ENCODE measurements at places on chromosomes 1 and 21.

DNA sequence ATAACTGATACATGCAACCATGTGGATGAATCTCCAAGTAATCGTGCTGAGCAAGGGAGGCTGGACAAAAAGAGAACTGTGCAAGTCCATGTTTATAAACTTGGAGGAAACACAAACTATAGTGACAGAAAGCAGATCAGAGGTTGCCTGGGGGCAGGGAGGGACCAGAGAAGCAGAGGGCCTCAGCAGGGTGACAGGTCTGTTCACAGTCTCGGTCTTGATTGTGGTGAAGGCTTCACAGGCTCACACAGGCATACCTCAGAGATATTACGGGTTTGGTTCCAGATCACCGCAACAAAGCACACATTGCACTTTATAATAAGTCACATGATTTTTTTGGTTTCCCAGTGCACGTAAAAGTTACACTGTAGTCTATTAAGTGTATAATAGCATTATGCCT lies 28.5 kb downstream of the ACOT7 start:
- peak; percentile 82 for ATAC-seq

DNA sequence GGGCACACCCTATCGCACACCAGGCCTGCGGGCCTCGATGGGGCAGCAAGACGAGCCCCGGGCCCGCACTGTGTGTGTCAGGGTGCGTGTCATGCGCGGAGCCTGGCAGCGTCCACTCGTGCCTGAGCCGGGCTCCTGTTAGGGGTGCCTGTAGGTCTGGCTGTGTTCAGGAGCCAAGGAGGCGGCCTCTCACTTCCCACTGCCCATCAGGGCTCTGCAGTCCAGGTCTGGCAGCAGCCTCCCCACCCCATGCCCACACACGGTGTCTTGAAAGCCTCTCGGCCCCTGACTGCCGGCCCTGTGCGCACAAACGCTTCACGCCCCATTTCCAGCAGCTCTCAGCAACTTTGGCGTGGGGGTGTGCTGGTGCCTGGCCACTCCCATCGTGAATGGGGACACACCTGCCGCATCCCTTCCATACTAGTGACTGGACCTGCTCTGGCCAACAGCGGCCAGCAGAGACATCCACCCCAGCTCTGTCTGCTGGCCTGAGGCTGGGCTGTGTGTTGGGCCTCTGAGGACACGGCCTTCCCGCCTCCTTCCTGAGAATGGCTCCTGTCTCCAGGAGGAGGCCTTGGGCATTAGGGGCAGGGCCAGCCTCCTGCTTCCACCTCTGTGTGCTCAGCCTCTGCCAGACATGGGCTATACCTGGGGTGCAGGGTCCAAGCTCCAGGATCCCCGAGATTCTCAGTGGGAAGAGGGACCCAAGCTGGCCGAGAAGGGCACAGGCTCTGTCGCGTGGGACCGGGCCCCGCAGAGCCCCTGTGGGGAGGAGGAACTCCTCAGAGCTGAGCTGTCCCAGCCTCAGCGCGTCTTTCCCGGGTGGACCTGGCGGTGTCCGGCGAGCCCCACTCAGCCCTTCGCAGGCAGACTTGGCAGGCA lies 41.8 kb upstream of the ACTRT2 start:
- ATAC-seq: no peak

GRCh38 chr1:24707687-24708086 lies 37.6 kb upstream of the CLIC4 start:
- ATAC-seq: no peak

GRCh38 chr1:195733826-195734225 lies 874.4 kb downstream of the KCNT2 start:
- ATAC-seq: no peak

GRCh38 chr1:84571150-84571535 lies 3.1 kb downstream of the CTBS start:
- ATAC-seq: no peak

DNA sequence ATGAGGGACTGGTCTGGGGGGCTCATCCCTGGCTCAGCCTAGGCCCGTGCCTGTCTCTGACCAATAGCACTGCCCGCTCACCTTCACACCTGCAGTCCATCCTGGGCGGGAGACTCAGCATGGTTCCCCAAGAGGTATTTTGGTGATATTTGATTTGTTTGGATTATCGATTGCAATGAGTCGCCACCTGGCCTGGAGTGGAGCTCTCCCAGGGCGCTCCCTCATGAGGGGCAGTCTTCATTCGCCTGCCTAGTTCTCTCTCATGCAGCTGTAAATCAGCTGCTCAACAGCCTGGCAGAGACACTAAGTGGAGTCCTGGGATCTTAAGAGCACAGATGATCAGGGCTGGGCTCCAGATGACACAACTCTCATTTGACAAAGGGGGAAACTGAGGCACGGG lies 90.1 kb upstream of the ACTL8 start:
- no peak for ATAC-seq

DNA sequence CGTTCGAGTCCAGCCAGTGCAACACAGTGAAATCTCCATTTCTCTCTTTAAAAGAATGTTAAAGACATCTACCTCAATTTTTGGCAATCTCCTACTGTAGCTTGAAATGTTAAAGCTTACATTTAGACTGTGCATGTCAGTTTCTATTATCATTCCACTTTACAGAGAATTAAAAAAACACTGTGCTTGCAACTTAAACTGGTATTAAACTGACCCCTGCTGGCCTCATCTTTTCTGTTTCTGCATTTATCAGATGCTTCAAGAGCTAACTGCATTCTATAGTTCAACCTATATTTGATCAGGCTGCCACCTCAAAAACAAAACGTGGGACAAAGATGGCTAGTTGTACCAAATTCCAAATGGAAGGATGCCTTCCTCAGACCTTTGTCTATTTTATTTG lies 226.5 kb downstream of the SMYD3 start:
- no peak for ATAC-seq

- ATAC-seq: no peak
Observed at GRCh38 chr1:205767248-205767647, 8.0 kb downstream of the RAB29 start.

DNA sequence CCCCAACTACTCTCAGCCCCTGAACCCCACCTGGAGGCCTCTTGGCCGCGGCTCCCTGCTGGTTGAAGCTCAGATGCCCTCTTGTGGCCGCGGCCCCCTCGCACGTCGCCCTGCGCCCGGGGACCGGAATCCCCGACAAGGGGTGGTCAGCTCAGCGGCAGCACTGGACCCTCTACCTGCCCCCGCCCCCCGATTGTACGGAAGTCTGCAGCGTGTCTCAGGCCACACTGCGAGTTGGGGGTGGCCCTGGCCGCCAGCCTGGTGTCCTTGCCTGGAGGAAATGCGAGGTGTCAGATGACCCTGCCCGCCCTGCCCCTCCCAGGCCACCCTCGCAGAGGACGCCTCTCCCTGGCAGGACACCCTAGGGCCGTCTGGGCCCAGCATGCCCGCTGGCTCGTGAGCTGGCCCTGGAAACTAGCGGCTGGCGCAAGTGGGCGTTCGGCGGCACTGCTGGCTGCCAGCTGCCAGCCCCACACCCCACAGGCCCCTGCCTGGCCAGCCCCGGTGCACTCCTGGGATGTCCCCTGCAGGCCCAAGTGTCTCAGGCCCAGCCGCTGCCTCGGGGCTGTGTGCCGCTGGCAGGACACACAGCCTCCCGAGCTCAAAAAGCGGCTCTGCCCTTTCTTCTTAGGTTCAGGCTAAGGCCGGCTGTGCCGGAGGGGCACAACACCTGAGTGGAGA lies 60.8 kb downstream of the EDN2 start:
- ATAC-seq: no peak

DNA sequence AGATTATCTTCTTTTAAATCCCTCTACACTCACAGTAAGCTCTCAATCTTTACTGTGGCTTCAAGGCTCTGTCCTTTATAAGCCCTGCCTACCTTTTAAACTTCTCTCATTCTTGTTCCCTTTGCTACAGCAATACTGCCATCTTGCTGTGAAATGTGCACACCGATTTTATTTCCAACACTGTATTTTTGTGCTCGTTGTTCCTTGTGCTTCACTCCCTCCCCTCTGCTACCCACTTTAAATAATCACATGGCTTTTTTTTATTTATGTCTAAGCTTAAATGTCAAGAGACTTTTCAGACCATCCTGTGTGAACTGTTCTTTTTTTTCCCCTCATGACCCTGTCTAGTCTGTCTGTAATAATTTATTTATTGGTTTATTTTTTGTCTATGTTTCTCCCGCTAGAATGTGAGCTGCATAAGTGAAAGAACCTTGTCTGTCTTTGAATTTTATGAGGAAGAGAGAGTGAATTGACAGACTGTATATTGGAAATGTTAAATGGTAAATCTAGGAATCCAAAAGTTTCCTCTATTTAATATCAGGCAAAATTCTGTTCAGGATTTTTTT lies 45.7 kb downstream of the ABCD3 start:
- no peak for ATAC-seq

DNA sequence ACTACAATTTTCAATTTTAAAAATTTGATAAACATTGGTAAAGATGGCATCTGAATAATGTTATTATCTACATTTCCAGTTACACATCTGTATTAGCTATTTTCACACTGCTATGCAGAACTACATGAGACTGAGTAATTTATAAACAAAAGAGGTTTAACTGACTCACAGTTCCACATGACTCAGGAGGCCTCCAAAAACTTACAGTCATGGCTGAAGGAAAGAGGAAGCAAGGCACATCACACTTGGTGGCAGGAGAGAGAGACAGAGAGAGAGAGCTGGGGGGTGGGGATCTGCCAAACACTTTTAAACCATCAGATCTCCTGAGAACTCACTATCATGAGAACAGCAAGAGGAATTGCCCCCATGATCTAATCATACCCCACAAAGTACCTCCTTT lies 850.0 kb downstream of the LTN1 start:
- ATAC-seq: peak; percentile 53

DNA sequence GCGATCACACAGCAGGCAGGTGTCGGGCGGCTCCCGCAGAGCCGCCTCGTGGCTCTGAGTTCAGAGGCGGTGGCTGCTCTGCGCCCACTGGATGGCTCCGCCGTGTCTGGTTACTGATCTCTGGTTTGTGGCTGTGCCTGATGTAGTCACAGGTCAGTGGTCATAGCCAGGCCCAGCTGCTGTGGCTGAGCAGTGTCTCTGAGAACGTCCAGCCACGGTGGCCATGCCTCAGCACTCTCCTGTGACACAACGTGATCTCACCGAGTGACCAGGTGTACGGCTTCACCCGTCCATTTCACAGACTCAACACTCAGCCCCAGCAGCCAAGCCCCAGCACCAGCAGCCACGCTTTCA lies 61.2 kb downstream of the KCNN3 start:
- ATAC-seq: no peak

DNA sequence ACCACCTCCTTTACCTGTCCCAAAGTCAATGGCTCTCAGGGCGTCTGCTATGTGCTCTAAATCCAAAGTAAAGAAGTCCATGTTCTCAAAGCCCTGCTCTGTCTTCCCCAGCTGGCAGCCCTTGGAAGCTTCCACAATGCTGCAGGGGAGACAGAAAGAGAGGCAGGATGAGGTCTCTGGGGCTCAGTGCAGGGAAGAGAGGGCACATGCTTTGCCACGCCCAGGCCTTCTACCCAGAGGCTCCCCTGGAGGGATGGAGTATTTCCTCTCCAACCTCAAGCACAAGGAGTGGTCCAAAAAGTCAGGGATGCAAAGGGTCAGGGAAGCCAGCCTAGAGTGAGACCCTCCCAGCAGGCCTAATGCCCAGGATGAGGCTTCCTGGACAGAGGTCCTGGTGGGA lies 10.2 kb downstream of the TRIM63 start:
- ATAC-seq: no peak

DNA sequence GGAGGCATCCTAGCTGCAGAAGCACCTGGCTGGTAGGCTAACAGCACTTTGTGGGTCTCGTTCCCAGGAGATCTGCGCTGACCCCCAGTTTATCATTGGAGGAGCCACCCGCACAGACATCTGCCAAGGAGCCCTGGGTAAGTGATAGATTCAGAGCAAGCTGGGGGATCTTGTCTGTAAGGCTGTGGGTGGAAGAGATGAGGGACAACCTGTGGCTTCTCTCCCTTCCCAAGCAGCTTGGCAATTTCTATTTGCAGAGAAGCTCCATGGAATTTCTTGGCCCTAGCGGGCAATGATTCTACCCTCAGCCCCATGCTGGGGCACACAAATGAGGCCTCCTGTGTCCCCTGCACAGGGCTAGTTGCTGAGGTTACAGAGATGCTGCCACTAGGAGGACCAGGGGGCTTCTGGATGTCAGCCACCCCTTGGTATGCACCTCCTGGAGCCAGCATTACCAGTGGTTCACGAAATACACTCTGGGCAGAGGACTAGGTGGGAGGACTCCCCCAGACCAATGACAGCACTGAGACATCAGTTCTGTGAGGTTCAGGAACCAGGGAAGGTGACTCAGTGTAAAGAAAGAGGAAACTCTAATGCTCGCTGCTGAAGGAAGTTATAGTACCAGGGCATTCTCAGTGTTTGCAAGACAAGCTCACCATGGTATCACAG lies 5.5 kb downstream of the CAPN2 start:
- ATAC-seq: peak; percentile 68

- ATAC-seq: peak; percentile 18
Observed at GRCh38 chr1:59163268-59164092, 133.4 kb upstream of the FGGY start.

Measured in activated T-helper 17 cell treated with anti-CD3 and anti-CD28 coated beads, Interleukin-2, amount 50 U/mL, for 72 hours (primary cell).